Activated naive CD4-positive, alpha-beta T cell (primary cell): ENCODE measurements at places on chromosomes 5 and 9.

- DNase-seq = no peak
Measured at GRCh38 chr5:159469496-159470372, 139.4 kb upstream of the IL12B start.

DNA sequence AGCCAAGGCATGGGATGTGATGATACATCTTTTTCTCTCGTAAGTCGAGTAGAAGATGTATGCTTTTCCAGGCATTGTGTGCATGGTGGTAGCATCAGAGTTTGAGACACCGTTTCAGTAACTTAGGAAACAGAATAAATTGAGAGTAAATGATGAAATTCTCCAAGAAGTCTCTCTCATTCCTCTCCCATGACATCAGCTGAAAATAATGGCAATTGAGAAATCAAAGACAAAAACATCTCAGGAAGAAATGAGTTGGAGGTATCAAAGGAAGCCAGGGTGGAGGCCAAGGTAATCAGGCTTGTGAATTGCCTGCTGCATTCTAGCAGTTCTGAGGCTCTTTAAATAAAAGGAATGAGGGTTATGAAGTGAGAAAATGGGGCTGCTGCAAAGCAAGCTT is 53.9 kb downstream of the SGCD start:
- no peak for DNase-seq

- DNase-seq = no peak
Measured at GRCh38 chr5:58115811-58116210, 344.1 kb downstream of the PLK2 start.

GRCh38 chr9:69671311-69671878 is 776 bp downstream of the APBA1 start:
- DNase-seq = no peak

GRCh38 chr5:131394128-131394527 is 130.3 kb downstream of the CDC42SE2 start:
- DNase-seq = no peak

- DNase-seq = no peak
Measured at GRCh38 chr9:115069771-115070170, 48.2 kb downstream of the TNC start.

DNA sequence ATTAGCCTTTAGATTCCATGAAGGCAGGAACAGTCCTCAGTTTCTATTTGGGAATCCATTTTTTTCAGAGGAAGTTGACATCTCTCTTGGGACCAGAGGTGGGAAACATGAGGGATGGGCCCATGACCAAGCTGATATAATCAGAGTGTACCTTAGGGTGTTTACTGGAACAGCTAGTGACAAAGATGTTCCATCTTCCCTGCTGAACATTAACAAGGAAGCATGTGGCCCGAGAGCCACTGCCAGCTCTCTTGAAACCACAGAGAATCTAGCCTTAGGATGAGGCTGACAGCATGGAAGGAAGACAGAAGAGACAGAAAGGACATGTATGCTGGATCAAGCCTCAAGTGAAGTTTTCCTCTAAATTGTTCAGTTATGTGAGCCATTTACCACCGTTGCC is 16.0 kb downstream of the AQP3 start:
- no peak for DNase-seq

DNA sequence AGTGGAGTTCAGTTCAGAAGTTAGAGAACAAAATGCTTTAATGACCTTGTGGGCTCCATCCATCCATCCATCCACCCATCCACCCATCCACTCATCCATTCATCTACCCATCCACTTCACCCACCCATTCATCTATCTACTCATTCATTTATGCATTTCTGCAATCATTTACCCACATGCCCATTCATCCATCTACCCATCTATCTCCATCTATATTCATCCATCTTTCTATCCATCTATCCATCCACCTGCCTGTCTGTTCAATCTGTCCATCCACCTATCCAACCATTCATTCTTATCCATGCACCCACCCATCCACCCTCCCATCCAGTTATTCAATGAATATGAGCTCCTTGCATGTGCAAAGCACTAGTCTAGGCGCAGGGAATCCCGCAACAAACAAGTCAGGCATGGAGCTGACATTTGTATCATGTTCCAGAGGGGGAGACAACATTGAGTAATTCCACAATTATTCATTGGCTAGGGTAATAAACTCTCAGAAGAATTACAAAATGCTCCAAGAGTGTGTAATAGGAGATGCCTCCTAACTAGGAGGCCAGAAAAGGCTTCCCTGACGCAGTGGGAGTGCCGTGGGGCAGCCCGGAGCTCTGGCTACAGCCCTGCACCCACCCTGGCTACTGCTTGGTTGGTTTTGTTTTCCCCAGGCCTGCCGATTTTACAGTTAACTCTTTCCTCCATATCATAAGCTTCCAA is 211.2 kb downstream of the NXNL2 start:
- DNase-seq = no peak

GRCh38 chr5:146222005-146222404 is 18.6 kb downstream of the RBM27 start:
- DNase-seq = no peak

DNA sequence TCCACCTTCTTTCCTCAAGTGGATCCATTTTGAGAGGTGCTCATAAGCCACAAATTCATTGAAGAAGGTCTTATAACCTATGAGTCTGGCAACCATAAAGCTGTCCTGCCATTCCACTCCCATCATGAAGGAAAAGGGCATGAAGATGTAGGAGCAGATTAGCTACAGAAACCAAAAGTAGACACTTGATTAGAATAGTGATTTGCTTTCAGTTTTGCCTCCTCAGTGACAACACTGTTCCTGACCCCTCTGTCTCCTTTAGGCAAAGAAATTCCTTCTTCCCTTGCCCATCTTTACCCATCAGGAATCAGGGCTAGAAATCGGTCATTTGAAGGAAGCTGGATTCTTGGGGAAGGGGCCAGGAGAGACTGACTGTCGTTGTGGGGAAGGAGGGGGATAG is 55.2 kb downstream of the SLC28A3 start:
- no peak for DNase-seq

GRCh38 chr5:158635565-158635964 is 464.2 kb downstream of the EBF1 start:
- no peak for DNase-seq
